Chondrocyte (in vitro differentiated cells): ENCODE measurements at places on chromosomes 6 and 20. TPM values are rescaled to one million over a fixed set of nuclear protein-coding genes. Genes with fewer than 3 reads are reported as not detected.

- no peaks in the 10 kb centered on the region for H3K27me3 ChIP-seq
- no peak for DNase-seq
- no peaks in the 10 kb centered on the region for H3K36me3 ChIP-seq
- no peak overlapping the region for H3K27ac ChIP-seq
These were observed 45.5 kb downstream of the MRPL14 start for GRCh38 chr6:44081753-44082152.

Gene SAMD3
- 0.35 to 0.77 TPM in 2 of 3 replicates, not detected in the other for total RNA-seq

DNA sequence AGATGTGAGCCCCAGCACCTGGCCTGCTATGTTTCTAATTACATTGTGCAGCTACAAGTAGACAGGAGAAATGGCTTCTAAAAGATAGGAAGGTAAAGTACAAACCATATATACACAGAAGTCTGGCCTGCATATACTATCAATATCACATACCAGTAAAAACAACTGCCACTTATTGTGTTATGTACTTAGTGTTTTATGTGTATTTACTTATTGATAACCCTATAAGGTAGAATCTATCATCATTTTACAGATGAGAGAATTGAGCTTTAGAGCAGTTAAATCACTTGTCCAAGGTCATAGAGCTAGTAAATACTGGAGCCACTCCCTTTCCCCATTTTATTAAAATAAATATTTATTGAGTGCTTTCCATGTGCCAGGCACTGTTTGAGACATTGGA, 102.4 kb upstream of the PRDM1 start:
- DNase-seq: no peak
- H3K4me3 ChIP-seq: no peak overlapping the region
- peaks cover 63% of the 10 kb centered on the region for H3K27me3 ChIP-seq
- H3K4me1 ChIP-seq: peaks cover 16% of the 10 kb centered on the region

- no peak for DNase-seq
- H3K4me3 ChIP-seq: no peak overlapping the region
- H3K27me3 ChIP-seq: no peaks in the 10 kb centered on the region
- H3K36me3 ChIP-seq: no peaks in the 10 kb centered on the region
- H3K27ac ChIP-seq: no peak overlapping the region
These were observed 408.6 kb upstream of the ADGRB3 start for GRCh38 chr6:68226460-68226859.

- no peaks in the 10 kb centered on the region for H3K36me3 ChIP-seq
- no peaks in the 10 kb centered on the region for H3K4me1 ChIP-seq
- no peak overlapping the region for H3K27ac ChIP-seq
- DNase-seq: no peak
- H3K27me3 ChIP-seq: no peaks in the 10 kb centered on the region
- H3K4me3 ChIP-seq: no peak overlapping the region
These were observed 6.0 kb upstream of the AKAP12 start for GRCh38 chr6:151233731-151234130.

DNA sequence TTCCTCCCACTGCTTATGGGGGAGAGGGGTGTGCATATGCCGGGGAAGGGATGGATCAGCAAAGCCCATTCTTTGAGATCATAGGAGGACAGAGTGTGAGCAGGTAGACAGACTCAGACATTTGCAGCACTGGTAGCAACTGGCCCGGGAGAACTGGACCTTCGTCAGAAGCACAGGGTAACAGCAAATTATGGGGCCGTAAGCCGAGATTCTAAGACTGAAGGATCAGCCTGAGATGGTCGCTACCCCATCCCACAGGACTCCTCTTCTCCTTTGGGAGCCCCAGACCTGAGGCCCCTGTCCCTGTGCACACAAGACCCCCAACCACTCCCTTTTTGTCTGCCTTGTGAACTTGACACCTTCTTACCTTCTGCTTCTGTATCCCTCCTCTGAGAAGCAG, 106.5 kb downstream of the TOX2 start:
- DNase-seq: no peak
- peaks cover 65% of the 10 kb centered on the region for H3K27me3 ChIP-seq
- no peaks in the 10 kb centered on the region for H3K36me3 ChIP-seq
- no peak overlapping the region for H3K4me3 ChIP-seq
- peaks cover 8% of the 10 kb centered on the region for H3K4me1 ChIP-seq
- H3K27ac ChIP-seq: peak overlapping the region; percentile 32

DNA sequence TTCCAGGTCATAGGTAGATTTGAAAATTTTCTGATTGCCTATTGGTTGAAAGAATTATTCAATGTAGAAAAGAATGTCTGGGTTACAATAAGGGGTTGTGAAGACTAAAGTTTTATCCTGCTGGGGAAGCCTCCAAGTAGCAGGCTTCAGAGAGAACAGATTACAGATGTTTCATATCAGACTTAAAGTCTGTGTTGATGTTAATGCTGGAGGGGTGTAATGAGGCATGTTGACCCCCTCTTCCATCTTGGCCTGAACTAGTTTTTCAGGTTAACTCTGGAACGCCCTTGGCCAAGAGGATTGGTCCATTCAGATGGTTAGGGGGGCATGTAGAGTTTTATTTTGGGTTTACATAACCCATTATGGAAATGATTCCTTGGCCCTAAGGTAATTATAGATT, 356.2 kb downstream of the UTRN start:
- no peaks in the 10 kb centered on the region for H3K36me3 ChIP-seq
- peaks cover 11% of the 10 kb centered on the region for H3K4me1 ChIP-seq
- no peak for DNase-seq
- H3K27ac ChIP-seq: no peak overlapping the region

GRCh38 chr6:26514984-26515383, 14.9 kb downstream of the BTN1A1 start:
- no peaks in the 10 kb centered on the region for H3K4me1 ChIP-seq
- no peak overlapping the region for H3K4me3 ChIP-seq
- no peak overlapping the region for H3K27ac ChIP-seq
- H3K27me3 ChIP-seq: no peaks in the 10 kb centered on the region
